ENCODE measurements at places on chromosomes 5 and 9.

DNA sequence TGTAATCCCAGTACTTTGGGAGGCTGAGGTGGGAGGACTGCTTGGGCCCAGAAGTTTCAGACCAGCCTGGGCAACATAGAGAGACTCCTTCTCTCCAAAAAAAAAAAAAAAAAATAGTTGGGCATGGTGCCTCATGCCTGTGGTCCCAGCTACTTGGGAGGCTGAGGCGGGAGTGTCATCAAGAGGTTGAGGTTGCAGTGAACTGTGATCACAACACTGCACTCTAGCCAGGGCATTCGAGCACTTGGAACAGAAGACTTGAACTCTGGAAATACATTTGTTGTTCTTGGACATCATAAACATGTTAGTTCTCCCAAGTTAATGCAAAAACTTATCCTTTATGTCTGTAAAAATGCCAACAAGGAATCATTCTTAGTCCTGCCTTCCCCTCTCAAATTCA lies 29.6 kb downstream of the EHMT1 start:
- no peak for DNase-seq

DNA sequence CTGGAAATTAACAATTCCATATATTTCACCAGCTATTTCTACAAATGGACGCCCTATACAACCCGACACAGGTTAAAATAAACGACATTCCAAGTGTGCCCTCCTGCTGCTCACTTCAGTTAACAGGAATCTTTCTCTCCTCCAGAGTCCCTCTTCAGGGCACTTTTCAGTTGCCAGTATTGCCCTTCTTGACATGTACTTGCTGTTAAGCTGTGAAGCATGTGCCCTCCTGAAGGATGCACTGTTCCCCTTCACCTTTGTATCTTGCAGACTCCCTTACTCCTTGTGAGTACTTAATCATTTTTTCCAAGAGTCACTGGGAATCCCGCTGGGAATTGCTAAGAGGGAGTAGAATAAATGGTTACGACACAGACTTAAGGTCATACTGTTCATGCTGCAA lies 364.1 kb downstream of the CTNND2 start:
- no peak for DNase-seq

- no peak for DNase-seq
Observed at GRCh38 chr5:60018091-60018490, 124.6 kb upstream of the PDE4D start.

GRCh38 chr5:165874851-165875250 lies 2369.4 kb downstream of the MAT2B start:
- DNase-seq, result no peak

GRCh38 chr5:136802383-136802782 lies 437.0 kb upstream of the TRPC7 start:
- no peak for DNase-seq

DNA sequence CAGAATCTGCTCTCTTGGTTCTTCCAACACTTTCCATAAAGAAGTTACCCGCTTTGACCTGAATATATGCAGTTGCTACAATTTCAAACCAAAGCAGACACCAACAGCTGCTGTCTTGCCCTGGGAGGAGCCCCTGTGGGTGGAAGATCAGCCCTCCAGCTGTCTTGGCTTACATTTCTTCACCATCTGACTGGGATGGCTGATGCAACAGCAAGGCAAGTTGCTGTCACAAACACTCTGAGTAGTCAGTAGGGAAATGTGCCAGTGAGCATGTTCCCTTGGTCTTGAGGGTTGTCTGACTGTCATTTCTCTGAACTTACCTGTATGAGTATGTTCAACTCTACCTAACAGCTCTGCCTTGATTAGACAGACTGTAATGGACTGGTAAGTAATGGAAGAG lies 152.9 kb downstream of the SGCD start:
- DNase-seq, result no peak

- no peak for DNase-seq
Observed at GRCh38 chr5:59722874-59723273, 170.7 kb downstream of the PDE4D start.

- DNase-seq, result no peak
Observed at GRCh38 chr9:137085920-137086530, 760 bp upstream of the MAN1B1 start.

DNA sequence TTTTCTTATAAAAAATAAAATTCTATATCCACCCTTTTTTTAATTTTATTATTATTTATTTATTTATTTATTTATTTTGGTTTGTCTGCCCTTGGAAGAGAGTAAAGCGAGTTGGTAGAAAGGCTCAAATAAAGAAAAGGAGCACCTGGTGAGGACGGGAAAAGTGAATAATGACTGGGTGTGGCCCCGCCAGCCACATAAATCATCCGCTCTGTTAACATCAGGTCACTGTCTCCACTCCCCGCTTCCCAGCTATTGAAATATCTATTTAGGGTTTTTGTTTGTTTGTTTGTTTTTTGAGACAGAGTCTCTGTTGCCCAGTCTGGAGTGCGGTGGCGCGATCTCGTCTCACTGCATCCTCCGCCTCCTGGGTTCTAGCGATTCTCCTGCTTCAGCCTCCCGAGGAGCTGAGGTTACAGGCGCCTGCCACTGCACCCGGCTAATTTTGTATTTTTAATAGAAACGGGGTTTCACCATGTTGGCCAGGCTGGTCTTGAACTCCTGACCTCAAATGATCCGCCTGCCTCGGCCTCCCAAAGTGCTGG lies 844 bp downstream of the POLR3G start:
- DNase-seq, result no peak

GRCh38 chr5:145945620-145946111 lies 9.3 kb downstream of the SH3RF2 start:
- DNase-seq, result no peak

DNA sequence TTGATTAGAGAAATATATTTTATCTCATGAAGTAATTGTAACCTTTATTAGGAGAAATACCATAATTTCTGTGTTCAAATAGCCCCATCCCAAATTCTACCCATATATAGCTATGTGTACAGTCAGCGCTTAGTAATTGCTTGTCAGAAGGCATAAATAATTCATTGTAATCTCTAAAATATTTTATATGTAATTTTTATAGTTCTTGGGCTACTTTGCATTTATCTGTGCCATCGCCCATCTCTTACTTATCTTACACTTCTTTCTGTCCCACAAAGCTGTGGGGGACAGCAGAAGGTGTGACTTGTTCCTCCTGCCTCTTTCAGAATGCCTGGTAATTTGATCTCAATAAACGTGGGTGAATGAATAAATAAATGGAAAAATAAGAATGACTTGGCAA lies 5.5 kb downstream of the ADAMTSL1 start:
- DNase-seq, result no peak

GRCh38 chr9:21153336-21154017 lies 11.8 kb upstream of the IFNW1 start:
- DNase-seq, result no peak

DNA sequence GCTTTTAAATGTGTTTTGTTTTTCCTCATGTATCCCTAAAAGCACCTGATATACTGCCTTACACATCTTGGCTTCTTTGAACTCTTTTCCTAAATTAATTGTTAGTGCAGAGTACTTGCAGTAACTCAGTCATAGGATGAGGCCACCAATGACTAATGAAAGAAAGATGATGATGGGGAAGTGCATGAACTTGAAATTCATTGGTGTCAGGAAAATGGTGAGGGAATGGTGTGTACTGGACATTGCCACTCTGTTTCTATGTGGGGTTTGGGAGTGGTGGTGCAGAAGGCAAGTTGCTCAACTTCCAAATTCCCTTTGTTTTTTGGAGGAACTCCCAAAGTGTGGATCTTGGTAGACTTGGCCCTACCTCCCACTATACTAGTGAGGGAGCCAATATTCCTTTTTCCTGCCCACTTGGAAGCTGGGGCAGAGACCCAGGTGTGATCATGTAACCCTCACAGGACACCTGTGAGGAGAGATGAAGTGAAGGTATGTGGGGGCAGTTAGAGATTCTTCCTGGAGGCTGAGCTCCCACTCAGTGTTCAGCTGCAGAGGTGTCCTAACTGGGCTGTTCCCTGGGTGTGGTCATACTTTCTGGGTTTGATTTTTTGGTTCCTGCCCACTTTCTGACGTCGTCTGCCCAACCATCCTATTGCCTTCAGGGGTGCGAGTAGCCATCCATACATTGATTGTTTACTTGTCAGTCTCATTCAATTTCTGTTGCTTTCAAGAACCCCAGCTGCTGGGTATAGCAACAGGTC lies 298.5 kb downstream of the MAST4 start:
- DNase-seq, result no peak

GRCh38 chr9:14083366-14083765 lies 230.6 kb downstream of the NFIB start:
- no peak for DNase-seq

GRCh38 chr9:101030086-101030391 lies 1.5 kb downstream of the PLPPR1 start:
- DNase-seq, result no peak

DNA sequence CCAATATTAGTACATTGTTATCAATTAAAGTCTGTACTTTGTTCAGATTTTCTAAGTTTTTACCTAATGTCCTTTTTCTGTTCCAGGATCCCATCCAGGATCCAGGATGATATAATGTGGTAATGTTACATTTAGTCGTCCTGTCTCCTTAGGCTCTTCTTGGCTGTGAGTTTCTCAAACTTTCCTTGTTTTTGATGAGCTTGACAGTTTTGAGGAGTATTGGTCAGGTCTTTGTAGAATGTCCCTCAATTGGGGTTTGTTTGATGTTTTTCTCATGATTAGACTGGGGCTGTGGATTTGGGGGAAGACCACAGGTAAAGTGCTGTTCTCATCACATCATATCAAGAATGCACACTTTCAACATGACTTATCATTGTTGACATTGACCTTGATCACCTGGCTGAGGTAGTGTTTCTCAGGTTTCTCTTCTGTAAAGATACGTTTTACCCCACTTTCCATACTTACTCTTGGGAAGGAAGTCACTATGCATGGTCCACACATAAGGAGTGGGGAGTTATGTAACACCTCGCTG lies 9.6 kb downstream of the NDFIP1 start:
- DNase-seq, result no peak

- DNase-seq, result no peak
Observed at GRCh38 chr9:111037708-111038330, 451 bp downstream of the LPAR1 start.

- no peak for DNase-seq
Observed at GRCh38 chr5:169904508-169904907, 75.8 kb downstream of the INSYN2B start.
